Stimulated activated naive CD8-positive, alpha-beta T cell treated with anti-CD3 and anti-CD28 coated beads, Interleukin-15, Interleukin-2, amounts not matched to agents 100 U/mL and 50 U/mL, for 24 hours (primary cell): ENCODE measurements at places on chromosomes 1 and 21.

DNA sequence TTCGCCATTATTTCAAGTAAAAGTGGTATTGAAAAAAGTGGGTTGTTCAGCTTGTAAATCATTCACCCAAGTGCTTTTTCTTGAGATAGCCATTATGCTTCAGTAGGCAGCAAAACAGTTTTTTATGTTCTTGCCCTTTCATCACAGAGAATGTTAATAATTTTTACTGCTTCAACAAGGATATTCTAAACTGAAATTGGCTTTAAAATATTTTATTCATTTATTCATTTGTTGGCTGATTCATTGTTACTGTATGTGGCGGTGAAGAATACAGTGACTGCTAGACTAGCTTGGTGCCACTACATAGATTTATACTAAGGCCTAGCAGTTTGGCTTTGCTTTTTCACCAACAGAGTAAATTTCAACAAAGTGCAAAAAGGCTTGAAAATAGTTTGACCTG is 121.5 kb downstream of the OLFML2B start:
- DNase-seq = no peak

- DNase-seq = no peak
These were observed 20.6 kb upstream of the PRELP start for GRCh38 chr1:203454986-203455471.

DNA sequence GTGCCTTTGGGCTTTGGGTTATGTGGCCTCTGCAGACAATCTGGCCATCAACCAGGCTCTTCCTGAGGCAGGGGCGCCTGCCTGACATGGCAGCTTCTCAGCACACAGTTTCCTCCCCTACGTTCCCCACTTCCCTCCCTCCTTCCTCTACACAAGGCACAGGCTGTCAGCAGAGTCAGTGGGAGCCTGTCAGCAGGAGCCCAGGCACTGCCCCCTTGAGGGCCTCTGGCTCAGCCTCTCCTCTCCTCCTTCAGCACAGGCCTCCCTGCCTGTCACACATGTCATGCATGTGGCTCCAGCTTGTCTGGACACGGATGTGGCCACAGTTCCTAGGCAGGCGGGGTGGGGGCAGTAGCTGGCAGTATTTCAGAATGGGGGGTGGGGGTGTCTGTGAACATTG is 52.2 kb upstream of the ARTN start:
- no peak for DNase-seq

GRCh38 chr1:92857817-92858216 is 26.0 kb downstream of the RPL5 start:
- DNase-seq = no peak

- DNase-seq = no peak
These were observed 52.7 kb upstream of the IVNS1ABP start for GRCh38 chr1:185369786-185370185.

DNA sequence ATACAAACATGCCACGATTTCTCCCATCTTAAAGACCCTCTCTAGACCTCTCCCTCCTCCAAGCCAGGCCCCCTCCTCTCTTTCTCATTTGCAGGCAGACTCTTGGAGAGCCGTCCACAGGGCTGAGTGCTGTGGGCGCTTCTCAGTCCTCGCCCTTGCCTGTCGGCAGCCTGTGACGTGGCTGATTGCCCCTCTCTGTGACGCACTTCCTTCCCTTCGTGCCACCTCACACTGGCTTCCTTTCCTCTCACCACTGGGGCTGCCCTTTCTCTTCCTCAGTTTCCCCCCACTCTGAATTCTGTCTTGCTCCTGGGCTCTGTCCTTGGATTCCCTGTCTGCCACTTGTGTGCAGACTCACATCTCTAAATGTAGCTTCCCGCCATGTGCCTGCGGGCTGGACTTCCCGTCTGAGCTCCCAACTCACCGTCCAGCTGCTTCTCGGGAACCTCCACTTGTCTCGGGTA is 227.2 kb downstream of the CAMTA1 start:
- no peak for DNase-seq

DNA sequence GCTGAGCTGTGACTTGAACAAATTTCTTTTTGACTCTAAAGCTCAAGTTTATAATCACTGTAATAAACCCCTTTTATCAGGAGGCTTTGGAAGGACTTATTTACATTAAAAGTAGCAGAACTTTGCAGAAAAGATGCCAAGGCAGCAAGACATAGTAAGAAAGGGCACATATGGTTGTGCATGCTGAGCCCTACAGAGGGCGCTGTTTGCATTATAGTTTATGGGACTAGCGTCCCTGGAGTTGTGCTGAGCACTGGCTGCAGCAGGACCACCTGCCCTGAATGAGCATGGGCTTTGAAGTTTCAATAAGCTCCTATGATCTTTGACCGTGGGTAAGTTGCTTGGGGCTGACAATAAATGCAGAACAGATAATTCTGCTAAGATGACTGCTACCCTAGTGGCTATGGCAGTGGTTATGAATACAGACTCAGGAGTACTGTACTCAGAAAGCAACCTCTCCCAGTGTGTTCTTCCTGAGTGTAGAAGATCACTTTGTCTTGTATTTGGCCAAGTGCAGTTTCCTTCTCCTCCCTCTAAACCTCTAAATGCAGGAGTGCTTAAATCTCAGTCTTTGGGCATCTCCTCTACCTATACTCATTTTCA is 45.4 kb upstream of the USP1 start:
- DNase-seq = peak; percentile 40

GRCh38 chr1:239630767-239631166 is 244.4 kb downstream of the CHRM3 start:
- no peak for DNase-seq

DNA sequence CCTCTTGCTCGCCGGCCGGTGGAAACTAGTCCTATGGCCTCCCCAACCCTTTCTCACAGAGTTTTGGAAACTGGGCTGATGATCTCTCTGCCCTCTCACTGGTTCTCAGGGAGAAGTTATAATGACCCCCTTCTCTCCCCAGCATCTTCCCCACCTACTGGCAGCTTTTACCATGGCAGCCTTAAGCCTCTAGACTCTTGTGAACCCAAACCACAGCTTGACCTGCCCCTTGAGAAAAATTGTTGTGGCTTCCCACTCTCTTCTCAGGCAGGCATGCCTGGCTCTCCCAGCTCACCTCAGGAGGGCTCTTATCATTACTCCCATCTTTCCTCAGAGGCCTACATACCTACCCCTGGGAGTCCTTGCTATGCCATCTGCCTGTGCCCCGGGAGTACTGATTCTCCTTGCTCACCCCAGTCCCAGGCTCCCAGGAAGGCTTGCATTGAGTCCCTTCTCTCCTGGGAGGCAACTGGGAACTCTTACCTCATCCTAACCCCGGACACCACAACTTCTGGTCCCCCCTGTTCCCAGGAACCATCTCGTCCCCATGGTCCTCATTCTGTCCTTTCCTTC is 1.6 kb downstream of the NSUN4 start:
- DNase-seq = peak; percentile 23

DNA sequence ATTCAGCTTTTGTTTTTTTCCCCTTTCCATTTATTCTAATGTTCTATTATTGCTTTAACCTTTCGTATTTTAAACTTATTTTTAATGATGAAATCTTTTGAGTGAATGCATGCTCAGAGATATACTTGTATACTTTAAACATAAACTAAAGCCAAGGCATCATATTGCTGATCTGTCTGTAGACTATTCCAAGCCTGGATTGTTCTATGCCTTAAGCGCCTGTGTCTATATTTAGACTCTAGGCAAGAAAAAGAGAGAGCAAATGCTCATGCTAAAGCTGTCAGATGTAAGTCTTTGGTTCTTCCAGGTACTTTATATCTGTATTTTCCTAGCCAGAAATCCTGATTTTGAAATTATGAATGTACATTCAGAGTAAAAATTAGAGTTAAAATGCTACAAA is 14.4 kb downstream of the SH3GLB1 start:
- DNase-seq = no peak

DNA sequence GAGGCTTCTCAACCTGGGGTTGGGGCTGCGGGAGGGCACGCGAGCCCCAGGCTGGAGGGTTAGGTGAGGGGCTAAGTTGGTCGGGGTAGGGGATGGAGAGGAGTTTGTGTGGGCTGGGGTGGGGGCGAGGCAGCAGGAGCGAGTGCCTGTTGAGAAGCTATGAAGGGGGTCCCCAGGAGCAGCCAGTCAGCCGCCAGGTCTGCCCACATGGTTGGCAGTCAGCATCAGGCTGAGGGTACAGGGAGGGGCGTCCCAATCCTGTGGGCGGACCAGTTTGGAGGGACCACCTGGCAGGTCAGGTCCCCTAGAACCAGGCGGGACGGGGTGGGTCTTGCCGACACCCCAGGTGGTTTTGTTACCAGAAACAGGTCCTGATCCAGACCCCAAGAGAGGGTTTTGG is 400 bp upstream of the TRIM17 start:
- no peak for DNase-seq

DNA sequence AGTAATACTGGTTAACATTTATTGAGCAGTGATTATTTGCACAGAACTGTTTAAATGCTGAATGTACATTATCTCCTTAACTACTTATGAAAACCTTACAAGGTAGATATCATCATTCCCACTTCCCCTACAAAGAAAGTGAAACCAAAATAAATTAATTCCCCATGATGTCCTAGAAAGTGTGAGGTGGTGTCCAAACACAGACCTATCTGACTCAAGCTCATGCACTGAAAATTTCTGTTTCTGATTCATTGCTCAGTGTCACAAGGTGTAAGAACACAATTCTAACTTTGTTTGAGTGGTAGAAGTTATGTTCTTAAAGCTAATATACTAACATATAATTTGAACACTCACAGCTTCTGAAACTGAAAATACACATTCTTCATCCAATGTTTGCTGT is 178.7 kb downstream of the MRPL39 start:
- DNase-seq = no peak

DNA sequence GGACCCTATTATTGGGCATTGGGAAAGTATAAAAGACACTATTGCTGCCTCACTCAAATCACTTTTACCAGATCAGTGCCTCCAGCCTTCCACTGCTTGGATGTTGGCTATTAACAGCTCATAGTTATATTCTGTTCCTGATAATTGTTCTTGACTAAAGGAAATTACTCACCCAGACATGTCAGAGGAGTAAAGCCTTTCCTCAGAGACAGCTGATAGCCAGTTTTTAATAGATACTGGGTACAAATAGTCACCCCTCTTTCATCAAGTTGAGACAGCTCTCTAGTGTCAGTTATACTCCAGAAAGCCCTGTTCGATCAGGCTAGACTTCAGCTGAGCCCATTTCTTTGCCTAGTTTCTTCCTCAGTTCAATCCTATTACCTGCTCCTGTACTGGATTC is 876.1 kb upstream of the B3GALT2 start:
- DNase-seq = no peak

DNA sequence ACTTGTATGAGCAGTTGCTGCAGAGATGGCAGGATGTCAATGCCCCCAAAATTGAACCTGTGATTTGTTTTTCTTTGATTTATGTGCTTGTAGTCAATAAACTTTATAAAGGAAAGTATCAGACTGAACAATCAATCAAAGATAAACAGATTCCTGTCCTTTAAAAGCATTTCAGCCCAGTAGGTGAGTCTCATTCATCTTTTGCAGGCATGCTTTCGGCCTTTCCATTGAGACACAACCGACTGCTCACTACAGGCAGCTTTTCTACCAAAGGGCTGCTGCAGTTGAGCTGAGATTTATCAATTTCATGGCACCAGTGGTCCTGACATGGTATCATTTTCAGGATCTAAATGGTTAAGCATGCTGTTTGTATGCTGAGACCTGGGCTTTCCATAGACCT is 513.6 kb upstream of the PTBP2 start:
- no peak for DNase-seq

GRCh38 chr1:56080123-56080522 is 499.2 kb downstream of the PLPP3 start:
- DNase-seq = no peak

DNA sequence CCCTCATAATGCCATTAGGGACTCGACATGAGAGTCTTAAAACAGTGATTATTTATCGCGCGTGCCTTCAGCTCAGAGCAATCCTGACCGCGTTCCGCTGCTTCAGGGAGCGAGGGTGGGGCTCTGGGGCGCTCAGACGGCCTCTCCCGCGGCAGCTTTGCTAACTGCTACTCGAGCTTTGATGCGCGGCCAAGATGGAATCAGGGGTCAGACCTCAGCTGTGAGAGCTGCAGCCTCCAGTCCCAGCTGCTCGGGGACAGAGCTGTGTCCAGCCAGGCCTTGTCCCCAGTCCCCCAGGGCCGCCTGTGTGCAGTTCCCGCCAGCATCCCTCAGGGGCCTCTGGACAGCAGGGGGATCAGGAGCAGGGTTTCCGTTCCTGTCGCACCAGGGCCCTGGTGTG is 104.6 kb upstream of the TTC34 start:
- DNase-seq = no peak

DNA sequence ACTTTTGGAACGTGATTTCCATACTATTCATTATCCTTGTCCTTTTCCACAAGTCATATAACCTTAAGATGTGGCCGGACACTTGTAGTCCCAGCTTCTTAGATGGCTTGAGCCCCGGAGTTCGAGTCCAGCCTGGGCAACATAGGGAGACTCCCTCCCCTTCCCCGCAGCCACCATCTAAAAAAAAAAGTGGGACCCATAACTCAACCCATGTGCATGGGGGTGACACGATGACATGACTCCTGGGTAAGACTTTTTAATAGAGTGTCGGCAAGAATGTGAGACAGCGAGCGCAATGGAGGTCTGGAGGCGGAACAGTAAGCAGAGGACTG is 25.7 kb downstream of the MIA3 start:
- DNase-seq = no peak

DNA sequence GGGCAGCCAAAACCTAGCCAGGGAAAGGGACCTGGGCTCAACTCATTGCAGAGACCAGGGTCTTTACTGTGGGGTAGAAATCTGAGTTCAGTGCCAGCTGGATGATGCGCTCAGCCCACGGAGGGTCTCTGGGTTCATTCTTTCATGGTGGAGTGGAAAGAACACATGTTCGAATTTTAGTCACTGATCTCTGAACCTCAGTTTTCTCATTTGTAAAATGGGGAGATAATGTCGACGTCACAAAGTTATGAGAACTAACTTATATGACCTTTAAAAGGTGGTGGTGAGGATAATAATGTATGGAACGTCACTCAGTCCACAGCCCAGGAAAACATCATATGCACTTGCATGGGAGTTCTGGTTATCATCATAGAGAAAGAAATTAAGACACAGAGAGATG is 1.2 kb upstream of the TAL1 start:
- no peak for DNase-seq

DNA sequence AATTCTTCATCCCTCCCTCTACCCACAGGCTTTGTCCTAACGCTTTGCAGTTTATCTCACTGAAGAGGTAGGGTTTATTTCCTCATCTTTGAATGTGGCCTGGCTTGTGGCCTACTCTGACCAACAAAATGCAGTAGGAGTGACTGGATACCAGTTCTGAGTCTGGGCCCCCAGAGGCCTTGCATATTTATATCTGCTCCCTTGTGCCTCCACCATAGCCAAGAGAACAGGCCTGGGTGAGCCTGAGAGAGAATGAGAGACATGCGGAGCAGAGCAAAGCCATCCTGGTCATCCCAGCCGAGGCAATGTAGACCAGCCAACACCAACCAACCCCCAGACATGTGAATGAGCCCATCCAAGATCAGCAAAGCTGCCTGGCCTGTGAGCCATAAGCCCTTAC is 30.3 kb downstream of the SMIM12 start:
- no peak for DNase-seq

DNA sequence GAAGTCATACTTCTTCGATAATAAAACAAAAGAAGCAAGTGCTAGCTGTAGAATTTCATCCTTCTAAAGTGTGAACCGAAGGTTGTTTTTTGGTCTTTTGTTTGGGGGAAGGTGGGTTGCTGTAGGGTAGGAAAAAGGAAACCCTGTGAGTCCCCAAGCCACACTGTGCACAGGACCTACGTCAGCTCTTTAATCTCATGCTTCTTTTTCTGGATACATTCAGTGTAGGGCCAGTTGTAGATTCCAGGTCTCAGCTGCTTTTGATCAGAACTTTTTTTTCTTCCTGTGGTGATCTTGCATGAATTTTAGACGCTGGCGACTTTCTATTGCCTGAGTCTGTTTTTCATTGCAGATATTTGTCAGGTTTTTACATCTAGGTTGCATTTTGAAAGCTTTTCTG is 40.2 kb downstream of the BCL9 start:
- no peak for DNase-seq
